ENCODE measurements at places on chromosomes 12 and 14. TPM values are rescaled to one million over a fixed set of nuclear protein-coding genes. Genes with fewer than 3 reads are reported as not detected.

The CELA1 gene
- total RNA-seq = not detected

The APOF gene
- 11.9 TPM for total RNA-seq

DNA sequence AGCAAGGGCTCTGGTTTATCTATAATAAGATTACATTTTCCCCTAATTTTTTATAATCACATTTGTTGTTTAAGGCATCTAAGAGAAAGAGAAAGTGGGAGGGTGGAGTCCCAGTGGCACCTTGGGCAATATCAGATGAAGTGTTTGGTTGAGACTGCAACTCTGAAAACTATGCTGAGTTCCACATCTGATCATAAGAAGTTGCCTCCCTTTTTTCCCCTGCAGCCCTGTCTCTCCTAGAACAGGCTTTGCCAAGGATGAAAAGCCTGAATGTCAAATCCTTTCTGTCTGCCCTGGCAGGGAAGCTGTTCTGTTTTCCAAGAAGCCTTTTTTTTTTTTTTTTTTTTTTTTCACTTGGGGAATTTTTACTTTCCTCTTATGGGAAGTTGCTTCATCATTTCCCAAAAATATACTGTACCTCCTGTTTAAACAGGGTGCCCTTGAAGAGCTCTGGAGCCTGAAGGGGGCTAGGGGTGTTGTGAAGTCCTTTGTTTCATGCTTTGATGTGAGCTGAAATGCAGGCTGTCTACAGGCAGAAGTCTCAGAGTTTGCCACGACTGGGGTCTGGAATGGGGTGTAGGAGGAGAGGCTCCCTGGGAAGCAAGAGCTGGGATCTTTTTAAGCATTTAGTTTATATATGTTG, 71.3 kb downstream of the SUSD6 start:
- H3K4me1 ChIP-seq = peaks cover 21% of the 10 kb centered on the region
- no peaks in the 10 kb centered on the region for H3K27me3 ChIP-seq
- H3K36me3 ChIP-seq = no peaks in the 10 kb centered on the region
- H3K27ac ChIP-seq = no peak overlapping the region
- no peak overlapping the region for H3K4me3 ChIP-seq
- no peak for DNase-seq

DNA sequence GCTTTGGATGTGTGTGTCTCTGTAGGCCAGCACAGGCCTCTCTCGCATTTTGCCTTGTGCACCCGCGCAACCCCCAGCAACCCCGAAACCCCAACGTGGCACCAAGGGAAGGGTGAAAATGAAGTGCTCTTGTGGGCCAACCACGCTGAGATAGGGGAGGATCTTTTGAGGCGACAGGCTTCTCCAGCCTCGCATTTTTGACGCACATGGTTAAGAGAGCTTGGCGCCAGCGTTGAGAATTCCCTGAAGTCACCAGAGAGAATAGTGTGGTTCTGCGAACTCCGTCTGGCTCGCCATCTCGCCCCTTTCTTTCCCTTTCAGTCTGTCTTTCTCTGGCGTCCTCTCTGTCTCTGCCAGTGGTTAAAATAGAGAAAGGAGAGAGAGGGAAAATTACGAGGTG, 1.9 kb upstream of the TBX3 start:
- no peak for DNase-seq
- no peak overlapping the region for H3K27ac ChIP-seq
- H3K4me1 ChIP-seq = peaks cover 7% of the 10 kb centered on the region
- no peaks in the 10 kb centered on the region for H3K36me3 ChIP-seq

GRCh38 chr12:97520106-97520505, 57.5 kb downstream of the RMST start:
- H3K4me1 ChIP-seq = no peaks in the 10 kb centered on the region
- H3K36me3 ChIP-seq = no peaks in the 10 kb centered on the region
- H3K27ac ChIP-seq = no peak overlapping the region
- no peak for DNase-seq

DNA sequence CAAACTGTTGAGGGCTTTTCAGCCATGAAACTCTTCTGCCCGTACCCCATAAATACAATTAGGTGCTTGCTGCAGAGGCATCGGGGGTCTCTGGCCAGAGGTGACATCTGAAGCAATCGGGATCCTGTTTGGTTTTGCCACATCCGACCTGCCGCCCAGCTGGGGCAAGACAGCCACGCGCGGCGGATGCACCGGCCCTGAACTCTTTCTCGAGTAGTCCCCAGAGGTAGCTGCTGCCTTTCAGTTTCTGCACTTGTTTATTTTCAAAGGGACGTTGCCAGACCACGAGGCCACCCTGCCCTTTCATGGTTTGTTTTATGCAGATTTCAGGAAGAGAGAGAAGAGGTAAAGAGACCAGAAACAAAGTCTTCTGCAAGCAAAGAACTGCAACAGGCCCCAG, 10.6 kb upstream of the MLXIP start:
- peak overlapping the region; percentile 64 for H3K27ac ChIP-seq
- peaks cover 12% of the 10 kb centered on the region for H3K4me1 ChIP-seq
- no peak for DNase-seq
- no peak overlapping the region for H3K4me3 ChIP-seq
- H3K36me3 ChIP-seq = no peaks in the 10 kb centered on the region

- H3K4me1 ChIP-seq = no peaks in the 10 kb centered on the region
- no peak for DNase-seq
- no peak overlapping the region for H3K4me3 ChIP-seq
These were observed 346.2 kb downstream of the C12orf75 start for GRCh38 chr12:105676694-105677093.

DNA sequence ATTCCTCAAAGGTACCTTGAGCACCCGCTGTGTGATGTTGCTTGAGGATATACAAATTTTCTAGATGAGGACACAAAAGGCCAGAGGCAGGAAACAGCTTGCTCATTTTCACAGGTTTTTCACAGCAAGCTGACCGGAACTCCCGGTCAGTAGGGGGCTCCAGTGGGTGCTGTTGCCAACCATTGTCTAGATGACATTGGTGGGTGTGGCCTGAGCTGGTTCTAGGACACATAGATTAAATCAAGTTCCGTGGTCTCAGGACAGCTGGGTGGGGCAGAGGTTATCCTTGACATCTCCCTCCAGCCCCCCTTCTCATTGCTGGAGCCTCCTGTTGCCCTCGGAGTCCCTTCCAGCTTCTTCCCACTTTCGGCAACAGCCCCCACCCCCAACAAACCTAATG, 153.6 kb upstream of the FKBP4 start:
- no peaks in the 10 kb centered on the region for H3K4me1 ChIP-seq
- DNase-seq = no peak
- H3K27ac ChIP-seq = no peak overlapping the region
- no peak overlapping the region for H3K4me3 ChIP-seq
- H3K36me3 ChIP-seq = no peaks in the 10 kb centered on the region

- no peaks in the 10 kb centered on the region for H3K4me1 ChIP-seq
- no peak overlapping the region for H3K4me3 ChIP-seq
- H3K27ac ChIP-seq = no peak overlapping the region
- H3K36me3 ChIP-seq = no peaks in the 10 kb centered on the region
- DNase-seq = no peak
These were observed 170.5 kb downstream of the IPO8 start for GRCh38 chr12:30525171-30525570.

GRCh38 chr12:39905152-39905551, 200.7 kb downstream of the SLC2A13 start:
- no peaks in the 10 kb centered on the region for H3K36me3 ChIP-seq
- no peaks in the 10 kb centered on the region for H3K27me3 ChIP-seq
- no peak overlapping the region for H3K4me3 ChIP-seq
- DNase-seq = no peak
- H3K4me1 ChIP-seq = no peaks in the 10 kb centered on the region

DNA sequence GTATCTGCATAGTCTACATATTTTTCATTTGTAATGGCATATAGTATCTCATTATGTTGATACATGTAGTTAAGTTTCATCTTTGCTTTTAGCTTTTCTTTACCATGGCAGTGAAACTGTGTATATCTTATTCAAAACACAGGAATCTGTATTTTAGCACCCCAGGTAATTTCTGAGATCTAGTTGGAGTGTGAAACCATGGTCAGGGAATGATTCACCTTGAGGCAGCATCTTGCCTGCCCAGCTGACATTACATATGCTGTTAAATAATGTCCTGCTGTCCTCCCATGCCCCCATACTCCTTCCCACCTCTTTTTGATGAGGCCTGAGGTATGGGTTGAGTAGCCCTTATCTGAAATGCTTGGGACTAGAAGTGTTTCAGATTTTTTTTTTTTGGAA, 125.4 kb upstream of the ATF1 start:
- peaks cover 22% of the 10 kb centered on the region for H3K4me1 ChIP-seq
- no peak overlapping the region for H3K27ac ChIP-seq
- no peaks in the 10 kb centered on the region for H3K36me3 ChIP-seq
- DNase-seq = no peak

DNA sequence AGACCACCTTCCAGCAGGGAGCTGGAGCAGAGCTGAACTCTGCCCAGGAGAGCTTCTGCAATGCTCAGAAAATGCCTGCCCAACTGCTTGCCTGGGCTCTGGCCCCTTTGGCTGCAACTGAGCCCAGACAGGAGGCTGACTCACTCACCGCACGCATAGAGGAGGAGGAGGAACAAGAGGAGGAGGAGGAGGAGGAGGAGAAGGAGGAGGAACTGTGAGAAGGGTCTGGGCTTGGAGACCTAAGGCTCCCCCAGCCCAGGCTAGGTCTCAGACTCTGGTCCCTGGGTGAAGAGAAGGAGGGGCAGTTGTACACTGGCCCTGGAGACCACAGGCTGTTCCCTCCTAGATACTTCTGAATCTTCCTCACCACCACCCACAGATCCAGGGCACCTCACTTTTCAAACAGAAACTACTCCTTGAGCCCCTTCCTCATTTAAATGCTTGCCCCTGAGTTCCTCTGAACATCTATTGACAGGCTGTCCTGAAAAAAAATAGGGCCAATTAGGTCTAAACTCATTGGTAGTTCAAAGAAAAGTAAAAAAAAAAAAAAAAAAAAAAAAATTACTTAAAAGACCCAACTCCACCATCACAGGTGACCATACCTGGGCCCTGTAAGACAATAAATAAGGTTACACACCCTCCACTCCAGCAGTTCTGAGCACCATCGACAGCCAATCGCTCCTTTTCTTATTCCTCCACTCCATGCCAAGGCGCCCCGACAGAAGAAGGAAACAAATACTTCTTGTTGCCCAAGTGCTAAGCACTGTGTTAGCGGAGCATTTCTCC, 674 bp downstream of the VDR start:
- peaks cover 14% of the 10 kb centered on the region for H3K4me1 ChIP-seq
- H3K27me3 ChIP-seq = no peaks in the 10 kb centered on the region
- no peak overlapping the region for H3K27ac ChIP-seq

- no peaks in the 10 kb centered on the region for H3K36me3 ChIP-seq
- no peaks in the 10 kb centered on the region for H3K27me3 ChIP-seq
- H3K4me3 ChIP-seq = no peak overlapping the region
- no peaks in the 10 kb centered on the region for H3K4me1 ChIP-seq
- H3K27ac ChIP-seq = no peak overlapping the region
- DNase-seq = no peak
These were observed 33.1 kb downstream of the FGD6 start for GRCh38 chr12:95184121-95184520.

DNA sequence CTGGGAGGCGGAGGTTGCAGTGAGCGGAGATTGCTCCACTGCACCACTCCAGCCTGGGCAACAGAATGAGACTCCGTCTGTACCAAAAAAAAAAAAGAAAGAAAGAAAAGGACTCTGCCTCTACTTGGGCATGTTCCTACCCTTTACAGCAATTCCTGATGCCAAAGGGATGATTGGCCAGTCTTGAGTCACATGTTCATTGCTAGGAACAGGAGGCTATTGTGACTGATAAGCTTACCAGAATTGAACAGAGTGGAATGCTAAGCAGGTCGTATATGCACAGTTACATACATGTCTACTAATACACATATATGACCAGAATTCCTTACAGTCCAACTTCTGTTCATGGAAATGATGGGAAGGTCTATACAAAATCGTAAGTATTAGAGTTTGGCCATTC, 34.3 kb downstream of the KLHDC1 start:
- no peaks in the 10 kb centered on the region for H3K4me1 ChIP-seq
- H3K36me3 ChIP-seq = peaks cover 11% of the 10 kb centered on the region
- H3K27me3 ChIP-seq = no peaks in the 10 kb centered on the region
- no peak overlapping the region for H3K4me3 ChIP-seq
- H3K27ac ChIP-seq = no peak overlapping the region

- no peaks in the 10 kb centered on the region for H3K36me3 ChIP-seq
- H3K27me3 ChIP-seq = no peaks in the 10 kb centered on the region
- no peaks in the 10 kb centered on the region for H3K4me1 ChIP-seq
- H3K4me3 ChIP-seq = no peak overlapping the region
- DNase-seq = no peak
These were observed 495.4 kb upstream of the SEL1L start for GRCh38 chr14:82029038-82029437.

GRCh38 chr12:92136026-92136730, 9.5 kb downstream of the BTG1 start:
- H3K4me1 ChIP-seq = peaks cover 63% of the 10 kb centered on the region
- no peaks in the 10 kb centered on the region for H3K36me3 ChIP-seq
- H3K27me3 ChIP-seq = no peaks in the 10 kb centered on the region
- DNase-seq = no peak
- H3K4me3 ChIP-seq = no peak overlapping the region

DNA sequence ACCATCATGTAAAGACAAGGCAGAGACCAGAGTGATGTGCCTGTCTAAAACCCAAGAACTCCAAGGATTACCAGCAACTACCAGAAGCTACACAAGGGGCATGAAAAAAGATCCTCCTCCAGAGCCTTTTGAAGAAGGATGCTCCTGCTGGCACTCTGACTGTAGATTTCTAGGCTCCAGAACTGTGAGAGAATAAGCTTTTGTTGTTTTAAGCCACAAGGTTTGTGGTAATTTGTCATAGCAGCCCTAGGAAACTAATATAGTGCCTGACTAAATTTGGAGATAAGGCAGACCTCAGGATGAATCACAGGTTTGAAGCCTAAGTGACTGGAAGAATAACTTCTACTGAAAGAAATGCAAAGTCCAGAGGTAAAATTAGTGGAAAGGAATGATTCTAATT, 132.9 kb downstream of the CEP83 start:
- no peak overlapping the region for H3K27ac ChIP-seq
- H3K4me3 ChIP-seq = no peak overlapping the region
- H3K27me3 ChIP-seq = no peaks in the 10 kb centered on the region
- H3K36me3 ChIP-seq = no peaks in the 10 kb centered on the region
- DNase-seq = no peak

DNA sequence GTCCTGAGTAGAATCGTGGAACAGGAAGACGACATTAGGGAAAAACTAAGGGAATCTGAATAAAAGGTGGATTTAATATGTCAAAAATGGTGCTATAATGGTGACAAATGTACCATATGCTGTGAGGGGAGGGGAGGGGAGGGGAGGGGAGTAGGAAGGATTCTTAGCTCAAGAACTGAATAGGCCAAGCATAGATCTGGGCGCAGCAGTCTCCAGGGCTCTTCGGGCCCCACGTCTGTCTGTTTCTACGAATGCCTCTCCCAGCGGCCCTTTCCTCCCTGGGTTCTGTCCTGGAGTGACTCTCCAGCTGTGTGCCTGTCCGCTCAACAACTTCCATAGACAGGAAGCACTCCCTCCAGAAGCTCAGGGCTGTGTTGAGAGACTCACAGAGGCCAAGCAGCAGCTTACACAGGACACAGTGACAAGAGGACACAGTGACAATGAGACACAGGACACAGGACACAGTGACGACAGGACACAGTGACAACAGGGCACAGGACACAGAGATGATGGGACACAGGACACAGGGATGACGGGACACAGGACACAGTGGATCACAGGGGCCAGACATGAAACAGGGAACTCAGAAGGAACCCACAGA, 42.4 kb upstream of the PPP2R5C start:
- DNase-seq = peak; percentile 23
- no peak overlapping the region for H3K27ac ChIP-seq
- H3K36me3 ChIP-seq = no peaks in the 10 kb centered on the region
- no peak overlapping the region for H3K4me3 ChIP-seq
- H3K4me1 ChIP-seq = no peaks in the 10 kb centered on the region
